ENCODE measurements at places on chromosomes 1 and 21. TPM values are rescaled to one million over a fixed set of nuclear protein-coding genes. Genes with fewer than 3 reads are reported as not detected.

The PLEKHN1 gene
- polyA plus RNA-seq, result 0.13 TPM

DNA sequence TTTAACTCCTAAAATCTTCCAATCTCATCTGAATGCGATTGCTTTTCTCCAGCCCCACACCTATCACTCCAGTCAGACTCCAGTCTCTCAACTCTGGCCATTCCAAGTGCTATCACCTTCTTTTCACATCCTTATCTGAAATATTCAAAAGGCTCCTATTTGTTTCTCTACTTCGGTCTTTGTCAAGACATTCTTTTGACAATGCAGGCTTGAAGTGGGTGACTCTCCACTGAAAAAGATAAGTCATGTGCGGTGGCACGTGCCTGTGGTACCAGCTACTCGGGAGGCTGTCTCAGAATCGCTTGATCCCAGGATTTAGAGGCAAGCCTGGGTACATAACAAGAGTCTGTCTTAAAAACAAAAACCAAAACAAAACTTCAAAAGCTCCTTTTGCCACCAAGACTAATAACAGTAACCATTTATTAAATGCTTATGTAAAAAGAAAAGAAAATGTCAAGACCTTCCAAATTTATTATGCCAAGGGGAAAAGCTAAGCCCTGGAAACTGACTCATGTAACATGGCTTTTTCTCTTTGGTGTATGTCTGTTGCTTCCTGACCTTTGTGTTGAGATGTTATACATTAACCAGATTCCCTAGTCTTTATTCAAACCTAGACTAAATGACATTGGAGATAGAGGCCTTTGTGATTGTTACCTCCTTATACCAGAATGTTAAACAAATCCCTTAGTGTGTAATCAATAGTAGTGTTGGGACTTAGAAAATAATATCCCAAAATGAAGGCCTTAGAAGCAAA lies 3.6 kb downstream of the ALG14 start:
- DNase-seq, result no peak

GRCh38 chr1:6445062-6445763 lies 20.6 kb downstream of the ESPN start:
- no peak for DNase-seq

The DAB1 gene
- polyA plus RNA-seq, result 5.6 TPM

GRCh38 chr1:68319907-68320306 lies 87.6 kb upstream of the WLS start:
- no peak for DNase-seq

The SYT14 gene
- polyA plus RNA-seq, result 1.7 TPM

GRCh38 chr1:26946270-26946669 lies 14.0 kb downstream of the KDF1 start:
- no peak for DNase-seq

- no peak for DNase-seq
These were observed 2.5 kb upstream of the IGSF9 start for GRCh38 chr1:159947942-159948341.

- no peak for DNase-seq
These were observed 52.6 kb downstream of the KIF21B start for GRCh38 chr1:200970771-200971427.

GRCh38 chr1:226661271-226661670 lies 77.8 kb downstream of the ITPKB start:
- no peak for DNase-seq

DNA sequence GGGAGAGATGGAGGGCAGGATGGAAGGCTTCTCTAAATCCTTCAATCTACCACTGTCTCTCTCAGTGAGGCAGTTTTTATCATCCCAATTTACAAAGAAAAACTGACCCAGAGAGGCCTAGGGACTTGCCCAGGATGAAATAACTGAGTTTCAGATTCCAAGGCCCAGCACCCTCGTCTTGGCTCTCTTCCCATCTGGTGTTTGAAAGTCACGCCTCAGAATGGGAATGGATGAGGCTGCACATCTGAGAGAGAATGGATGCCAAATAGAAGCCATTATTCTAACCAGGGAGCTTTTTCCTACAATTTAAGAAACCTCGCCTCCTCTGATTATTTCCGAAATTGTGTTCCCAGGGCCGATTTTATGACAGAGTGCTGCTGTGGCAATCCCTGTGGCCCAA lies 10.6 kb upstream of the KCNN3 start:
- no peak for DNase-seq

- DNase-seq, result no peak
These were observed 77.4 kb downstream of the S1PR1 start for GRCh38 chr1:101314244-101314643.

GRCh38 chr1:211148366-211148765 lies 14.4 kb upstream of the KCNH1 start:
- DNase-seq, result no peak

The ARHGEF2 gene
- 192 TPM for polyA plus RNA-seq
